NCI-H510A (cell line): ENCODE measurements at places on chromosomes 12 and 14.

GRCh38 chr14:100333827-100334226 is 10.7 kb downstream of the SLC25A47 start:
- no peak for DNase-seq

DNA sequence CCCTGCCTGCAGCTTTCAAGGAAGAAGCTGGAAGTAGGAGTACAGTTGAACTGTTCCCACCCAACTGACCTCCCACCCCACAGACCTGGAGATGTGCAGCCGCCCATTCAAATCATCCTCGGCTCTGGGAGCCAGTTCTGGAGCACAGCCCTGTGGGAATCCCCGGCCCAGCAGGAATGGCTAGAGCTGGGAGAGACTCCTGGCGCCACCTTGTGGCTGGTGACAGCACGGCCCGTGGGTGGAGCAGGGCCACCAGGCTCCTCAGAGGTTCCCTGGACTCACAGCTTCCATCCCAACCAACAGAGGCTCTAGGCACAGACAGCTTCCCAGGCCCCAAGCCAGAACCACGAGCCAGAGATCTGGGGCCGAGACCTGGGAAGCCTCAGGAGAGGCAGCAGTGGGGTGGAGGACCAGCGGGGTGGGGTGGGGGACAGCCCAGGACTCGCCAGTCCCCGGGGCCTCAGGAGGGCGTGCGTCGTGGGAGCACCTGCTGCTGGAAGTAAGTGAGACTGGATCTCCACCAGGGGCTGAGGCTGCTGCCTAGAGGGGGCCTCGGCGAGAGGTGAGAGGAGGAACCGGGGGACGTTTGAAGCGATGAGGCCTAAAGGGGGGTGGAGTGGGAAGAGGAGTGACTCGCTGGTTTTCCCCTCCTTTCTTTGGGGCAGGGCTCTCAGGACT is 43.4 kb downstream of the RNF34 start:
- peak; percentile 35 for DNase-seq

- DNase-seq: no peak
Observed at GRCh38 chr12:94174576-94174975, 26.2 kb downstream of the PLXNC1 start.

GRCh38 chr12:52806821-52807543 is 6.9 kb downstream of the KRT4 start:
- DNase-seq: no peak

- DNase-seq: no peak
Observed at GRCh38 chr12:109637348-109637747, 63.8 kb downstream of the MVK start.

GRCh38 chr14:52315355-52315718 is 1.2 kb downstream of the PTGER2 start:
- DNase-seq: no peak

- DNase-seq: no peak
Observed at GRCh38 chr12:93361151-93361919, 16.4 kb upstream of the NUDT4 start.

DNA sequence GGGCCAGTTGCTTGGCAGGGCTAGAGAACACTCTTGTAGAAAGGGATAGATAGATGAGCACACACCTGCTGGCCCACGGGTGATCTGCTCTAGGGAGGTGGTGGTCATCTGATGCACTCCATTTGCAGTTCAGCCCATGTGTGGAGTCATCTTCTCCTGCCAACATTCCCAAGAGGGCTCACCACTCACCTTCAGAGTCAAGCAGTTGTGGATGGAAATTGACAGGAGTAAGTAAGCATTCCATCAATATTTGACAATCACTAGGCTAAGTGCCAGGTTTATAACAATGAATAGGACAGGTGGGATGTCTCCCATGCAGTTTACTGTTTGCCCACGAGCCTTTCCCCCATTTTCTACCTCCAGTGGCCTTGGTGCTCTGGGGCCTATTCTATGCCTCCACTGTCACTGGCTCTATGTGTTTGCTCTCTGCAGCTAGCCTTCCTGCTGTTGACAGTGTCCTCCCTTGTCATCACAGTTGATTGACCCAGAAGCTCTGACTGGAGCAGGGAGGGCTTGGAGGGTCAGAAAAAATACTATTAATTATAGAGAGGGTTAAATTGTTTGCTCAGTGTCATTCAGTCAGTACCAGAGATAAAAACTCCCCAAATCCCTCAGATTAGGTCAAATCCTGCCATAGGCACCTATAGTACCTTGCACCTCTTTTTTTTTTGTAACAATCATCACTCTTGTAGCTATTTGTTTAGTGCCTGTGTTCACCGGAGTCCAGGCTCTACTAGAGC is 134.6 kb upstream of the PZP start:
- no peak for DNase-seq

DNA sequence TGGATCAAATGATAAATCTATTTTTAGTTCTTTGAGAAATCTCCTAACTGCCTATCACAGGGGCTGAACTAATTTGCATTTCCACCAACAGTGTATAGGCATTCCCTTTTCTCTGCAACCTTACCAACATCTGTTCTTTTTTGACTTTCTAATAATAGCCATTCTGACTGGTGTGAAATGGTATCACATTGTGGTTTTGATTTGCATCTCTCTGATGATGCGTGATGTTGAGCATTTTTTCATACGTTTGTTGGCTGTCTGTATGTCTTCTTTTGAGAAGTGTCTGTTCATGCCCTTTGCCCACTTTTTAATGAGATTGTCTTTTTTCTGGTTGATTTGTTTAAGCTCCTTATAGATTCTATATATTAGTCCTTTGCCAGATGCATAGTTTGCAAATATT is 67.1 kb downstream of the IFNG-AS1 start:
- DNase-seq: no peak

DNA sequence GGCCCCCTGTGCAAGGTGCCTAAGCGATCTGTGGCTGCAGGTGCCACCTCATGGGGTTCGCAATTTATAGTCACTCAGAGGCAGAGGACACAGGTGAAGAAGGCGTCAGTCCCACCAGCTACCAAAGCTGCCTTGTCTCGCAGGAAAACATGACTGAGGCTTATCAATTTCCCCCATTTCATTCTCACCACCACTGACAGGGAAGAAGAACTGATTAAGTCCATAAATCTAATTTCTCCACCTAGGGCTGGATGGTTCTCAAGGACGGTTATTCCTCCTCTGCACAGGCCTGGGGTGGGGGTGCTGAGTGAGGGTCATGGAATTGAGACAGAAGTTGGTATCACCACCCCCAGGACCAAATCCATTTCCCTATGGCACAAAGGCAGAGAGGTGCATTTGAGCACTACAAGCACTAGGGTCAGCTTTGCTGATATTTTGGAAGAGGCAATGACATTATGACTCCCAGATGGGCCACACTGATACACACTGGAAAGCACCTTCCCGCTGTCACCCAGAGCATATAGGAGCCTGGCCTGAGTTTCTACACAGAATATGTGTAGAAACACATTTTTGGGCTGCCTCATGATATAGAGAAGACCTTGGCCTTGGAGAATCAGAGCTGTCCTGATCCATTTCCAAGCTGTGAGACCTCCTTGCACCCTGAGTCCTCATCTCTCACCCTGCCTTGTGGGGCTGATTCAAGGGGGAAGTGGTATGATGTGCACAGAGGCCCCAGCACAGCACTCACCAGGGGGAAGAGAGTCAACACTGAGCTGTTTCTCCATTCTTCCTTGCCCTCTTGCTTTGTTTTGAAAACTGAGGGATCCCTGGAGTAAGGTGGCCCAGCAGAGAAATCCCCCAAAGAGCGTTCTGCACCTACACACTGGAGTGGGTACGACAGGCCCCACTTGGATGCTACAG is 59.4 kb downstream of the PITPNM2 start:
- no peak for DNase-seq

DNA sequence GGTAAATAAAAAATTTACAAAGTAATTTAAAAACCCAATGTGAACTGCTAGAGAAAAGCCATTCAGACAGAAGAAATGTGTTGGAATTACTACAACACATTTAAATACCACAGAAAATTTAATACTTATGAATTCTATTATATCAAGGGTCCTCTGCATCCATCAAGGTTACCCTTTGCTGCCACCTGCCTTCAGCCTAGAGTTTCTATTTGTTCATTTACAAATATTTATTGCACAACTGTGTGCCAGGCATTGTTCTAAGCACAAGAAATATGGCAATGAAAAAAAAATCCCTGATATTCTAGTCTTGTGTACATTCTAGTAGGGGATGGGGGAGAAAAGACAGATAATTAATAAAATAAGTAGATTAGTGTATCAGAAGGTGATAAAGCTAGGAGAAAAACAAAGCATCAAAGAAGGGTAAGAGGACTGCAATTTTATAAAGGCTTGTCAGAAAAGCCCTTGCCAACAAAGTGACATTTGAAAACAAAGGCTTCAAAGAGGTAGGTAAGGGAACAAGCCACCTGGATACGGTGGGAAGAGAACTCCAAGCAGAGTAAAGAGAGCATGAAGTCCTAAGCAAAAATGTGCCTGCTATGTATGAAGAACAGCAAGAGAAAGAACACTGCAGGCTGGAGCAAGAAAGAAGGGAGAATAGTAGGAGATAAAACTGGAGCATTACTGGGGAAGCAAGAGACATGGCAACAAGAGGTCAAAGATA is 59.1 kb upstream of the SLC6A13 start:
- DNase-seq: no peak

- peak; percentile 25 for DNase-seq
Observed at GRCh38 chr12:124758266-124759220, 105.1 kb downstream of the SCARB1 start.

DNA sequence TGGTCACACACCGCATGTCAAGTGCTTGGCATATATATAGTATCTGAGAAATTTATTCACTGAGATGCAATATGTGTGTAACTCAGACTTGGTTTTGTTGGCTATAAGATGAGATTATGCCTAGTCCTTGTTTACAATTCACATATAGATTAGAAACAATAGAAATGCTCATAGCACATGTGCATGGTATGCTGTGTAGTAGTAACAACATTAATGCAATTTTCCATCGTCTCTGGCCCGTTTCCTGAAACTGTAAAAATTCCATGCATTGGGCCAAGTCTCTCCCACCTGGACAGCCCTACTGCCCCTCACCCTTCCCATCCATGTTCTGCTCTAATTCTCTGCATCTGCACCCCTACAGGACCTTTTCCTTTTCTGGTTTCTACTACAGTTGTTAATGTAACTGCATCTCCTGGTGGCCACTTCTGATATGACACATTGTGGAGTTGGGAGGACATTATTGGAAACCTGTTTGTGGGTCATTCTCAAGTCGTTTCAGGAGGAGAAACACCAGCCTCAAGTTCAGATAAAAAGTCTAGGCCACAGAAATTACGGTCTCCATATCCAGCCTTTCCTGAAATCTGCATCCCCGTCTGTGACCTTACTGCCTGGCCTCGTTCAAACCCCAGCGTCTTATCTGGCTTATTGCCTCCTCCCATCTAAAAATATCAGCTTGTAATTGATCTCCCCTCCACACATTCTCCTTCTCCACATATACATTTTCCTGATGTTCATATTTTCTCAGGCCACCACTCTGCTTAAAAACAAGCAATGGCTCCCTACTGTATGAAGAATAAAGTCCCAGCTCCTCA is 37.5 kb downstream of the EMP1 start:
- no peak for DNase-seq

DNA sequence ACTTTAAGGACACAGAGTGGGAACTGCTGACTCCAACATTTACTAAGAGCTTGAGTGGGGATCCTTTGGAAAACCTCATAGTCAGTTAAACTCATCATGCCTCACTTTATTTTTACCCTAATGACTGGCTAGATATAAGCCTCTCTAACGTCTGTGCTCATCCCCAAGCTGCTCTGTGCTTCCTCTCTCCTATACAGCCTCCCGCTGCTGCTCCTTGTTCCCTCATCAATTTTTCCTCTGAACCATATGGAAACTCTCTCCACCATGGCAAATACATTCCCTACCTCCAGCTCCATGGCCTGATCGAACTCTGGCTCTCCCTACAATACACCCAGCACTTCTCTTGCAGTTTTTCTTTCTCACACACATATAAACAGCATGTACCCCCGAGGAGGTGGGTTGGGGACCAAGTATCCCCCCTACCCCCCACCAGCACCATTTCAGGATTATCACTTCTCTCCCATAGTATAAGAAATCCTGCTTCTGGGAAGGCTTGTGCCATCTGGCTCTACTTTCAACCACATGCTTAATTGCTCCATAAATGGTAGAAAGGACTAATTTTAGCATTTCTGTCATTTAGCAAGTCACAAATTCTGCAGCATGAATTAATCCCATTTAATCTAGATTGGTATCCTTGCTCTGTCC is 39.2 kb upstream of the DYRK2 start:
- DNase-seq: no peak

GRCh38 chr14:69241577-69241976 is 18.4 kb upstream of the GALNT16 start:
- no peak for DNase-seq

DNA sequence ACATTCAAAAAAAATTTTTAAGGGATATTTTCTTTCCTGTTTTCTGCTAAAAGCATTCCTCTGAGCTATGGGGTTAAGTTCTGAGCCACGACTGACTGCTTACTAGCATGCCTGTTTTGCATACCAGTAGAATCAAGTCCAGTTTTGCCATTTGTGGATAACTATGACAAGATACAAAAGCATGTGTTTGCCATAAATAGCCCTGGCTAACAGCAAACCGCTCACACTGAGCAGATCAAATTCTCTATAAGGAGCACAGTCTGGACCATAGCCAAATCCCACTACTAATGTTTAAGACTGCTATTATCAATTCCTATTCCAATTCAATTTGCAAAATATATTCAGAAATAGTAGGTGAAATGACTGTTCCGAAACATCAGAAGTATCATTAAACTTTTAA is 3.2 kb downstream of the CFL2 start:
- DNase-seq: no peak

GRCh38 chr14:36505892-36506731 is 13.9 kb downstream of the NKX2-1 start:
- peak; percentile 34 for DNase-seq

DNA sequence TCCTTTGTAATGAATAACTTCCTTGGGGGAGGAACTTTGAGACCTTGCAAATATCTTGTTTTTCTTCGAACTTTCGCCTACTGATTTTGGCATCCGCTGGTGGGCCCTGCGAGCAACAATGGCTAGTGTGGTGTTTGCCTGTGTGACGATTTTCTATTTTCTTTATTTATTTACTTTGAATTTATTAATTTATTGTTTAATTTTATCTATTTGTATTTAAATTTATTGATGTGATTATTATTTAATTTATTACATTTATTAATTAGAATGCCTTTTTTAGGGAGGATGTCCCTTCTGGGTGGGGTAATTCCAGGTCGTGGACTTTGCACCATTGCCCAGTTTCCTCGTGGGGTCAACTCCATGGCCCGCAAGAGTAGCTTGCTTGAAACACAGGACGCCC is 149.7 kb downstream of the ZNF664 start:
- DNase-seq: no peak

GRCh38 chr12:3224530-3224903 is 147.3 kb downstream of the TSPAN9 start:
- DNase-seq: no peak

DNA sequence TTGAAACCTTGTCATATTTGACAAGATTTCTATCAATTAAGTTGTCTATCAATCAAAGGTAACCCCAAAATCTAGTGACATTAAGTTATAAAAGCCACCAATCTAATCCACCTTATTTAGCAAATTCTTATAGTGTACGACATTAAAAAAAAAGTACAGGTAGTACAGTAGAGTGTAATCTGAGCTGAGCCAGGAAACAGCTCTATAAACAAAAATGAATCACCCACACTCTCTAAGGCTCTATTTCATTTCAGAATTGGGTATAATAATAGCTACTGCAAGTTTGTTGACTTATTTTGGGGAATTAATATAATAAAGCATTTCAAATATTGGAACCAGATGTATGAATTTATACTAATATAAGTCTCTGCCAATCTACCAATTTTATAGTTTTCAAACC is 342.4 kb upstream of the FLRT2 start:
- no peak for DNase-seq

GRCh38 chr12:6925540-6926279 is 2.0 kb upstream of the ATN1 start:
- DNase-seq: no peak
